ENCODE measurements at places on chromosomes 4 and X. TPM values are rescaled to one million over a fixed set of nuclear protein-coding genes. Genes with fewer than 3 reads are reported as not detected.

DNA sequence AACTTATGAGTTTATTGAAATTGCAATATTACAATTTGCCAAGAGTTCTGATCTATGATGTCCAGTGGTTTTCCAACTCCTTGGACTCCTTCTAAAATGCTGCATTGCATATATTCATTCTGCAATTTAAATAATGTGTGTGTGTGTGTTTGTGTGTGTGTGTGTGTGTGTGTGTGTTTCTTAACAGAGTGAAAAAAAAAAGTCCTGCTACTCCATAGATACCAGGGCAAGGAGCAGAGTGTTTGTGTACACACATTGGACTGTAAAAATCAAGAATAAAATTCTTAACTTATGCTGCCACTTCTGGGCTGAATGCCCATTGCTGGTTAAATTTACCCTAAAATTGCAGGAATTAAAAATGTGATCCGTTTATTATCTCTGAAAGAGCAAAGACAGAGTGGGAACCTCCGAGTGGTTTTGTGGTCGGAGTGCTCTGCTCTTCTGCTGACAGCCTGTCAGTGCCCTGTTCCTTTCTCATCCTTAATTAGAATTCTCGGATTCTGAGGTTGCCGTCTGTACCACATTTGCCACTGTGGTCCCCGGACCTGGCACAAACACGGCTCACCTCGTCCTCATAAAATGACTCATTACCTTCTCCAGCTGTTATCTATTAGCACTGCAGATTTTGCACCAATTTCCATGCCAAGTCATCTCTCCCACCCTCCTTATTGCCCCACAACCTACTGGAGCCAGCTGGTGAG lies 355.5 kb downstream of the KCNIP4 start:
- no peak for DNase-seq

DNA sequence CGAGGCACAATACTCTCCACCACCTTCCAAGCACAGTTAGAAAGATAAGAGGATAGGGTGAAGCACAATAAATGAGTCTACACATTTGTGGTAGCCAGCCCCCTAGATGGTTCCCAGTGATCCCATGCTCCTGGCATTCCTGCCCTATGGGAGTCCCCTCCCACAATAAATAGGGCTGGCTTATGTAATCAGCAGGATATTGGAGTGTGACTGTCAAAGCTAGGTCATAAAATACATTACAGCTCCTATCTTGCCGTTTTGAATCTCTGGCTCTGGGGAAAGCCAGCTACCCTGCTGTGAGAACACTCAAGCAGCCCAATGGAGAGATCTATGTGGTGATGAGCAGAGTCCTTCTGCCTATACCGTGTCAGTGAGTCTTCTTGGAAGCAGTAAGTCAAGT lies 198.7 kb upstream of the NOCT start:
- DNase-seq = no peak

Gene SLC26A1
- total RNA-seq = 0.26 TPM

Gene NAP1L2
- 2.1 TPM for total RNA-seq

DNA sequence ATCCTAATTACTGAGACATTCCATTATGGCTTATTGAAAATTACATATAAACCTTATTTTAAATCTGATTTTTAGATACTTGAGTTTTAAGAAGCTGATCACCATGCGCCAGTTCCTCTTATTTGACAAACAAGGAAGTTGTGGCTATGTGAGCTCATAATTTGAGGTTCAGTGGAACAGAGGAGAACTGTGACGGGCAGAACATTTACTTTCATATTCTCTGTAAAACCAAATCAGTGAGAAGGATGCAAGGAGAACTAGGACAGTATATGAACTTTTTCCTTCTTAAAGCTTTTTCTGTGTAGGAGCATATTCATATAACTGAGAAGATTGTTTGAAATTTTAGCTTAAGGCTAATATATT lies 25.3 kb downstream of the STIM2 start:
- DNase-seq = peak; percentile 87

- no peak for DNase-seq
These were observed 790 bp downstream of the CLGN start for GRCh38 chr4:140426610-140427105.

DNA sequence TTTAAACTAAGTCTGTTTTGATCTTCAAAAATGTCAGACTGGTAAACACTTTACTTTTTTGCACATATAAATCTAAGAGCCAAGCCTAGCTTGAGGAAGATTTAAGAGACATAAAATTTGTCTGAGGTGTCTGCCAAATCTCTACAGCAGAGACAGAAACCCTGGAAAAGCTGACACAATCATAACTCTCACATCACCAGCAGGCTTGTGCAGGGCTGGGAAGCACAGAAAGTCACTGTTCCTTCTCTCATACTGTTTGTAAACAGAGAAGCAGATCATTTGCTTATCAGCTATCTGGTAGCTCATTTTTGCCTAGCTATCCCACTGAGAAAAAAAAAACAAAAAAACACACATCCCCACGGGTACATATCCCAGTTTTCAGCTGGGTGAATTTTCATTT lies 7.0 kb downstream of the ENOX2 start:
- no peak for DNase-seq

DNA sequence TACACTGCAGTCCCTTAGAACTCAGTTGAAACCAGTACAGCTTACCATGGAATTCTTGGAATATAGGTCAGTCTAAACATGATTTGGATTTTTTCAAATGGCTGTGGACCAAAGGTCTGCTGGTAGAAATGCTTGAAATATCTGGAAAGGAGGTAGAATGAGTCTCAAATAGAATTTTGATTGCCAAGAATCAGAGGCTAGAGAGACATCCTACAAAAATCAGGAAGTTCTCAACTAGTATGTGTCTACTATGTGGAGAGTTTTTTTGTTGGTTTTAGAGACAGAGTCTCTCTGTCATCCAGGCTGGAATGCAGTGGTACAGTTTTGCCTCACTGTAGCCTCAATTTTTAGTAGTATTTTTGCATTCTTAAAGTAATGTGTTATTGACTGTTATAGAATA lies 53.6 kb downstream of the PAQR3 start:
- no peak for DNase-seq

DNA sequence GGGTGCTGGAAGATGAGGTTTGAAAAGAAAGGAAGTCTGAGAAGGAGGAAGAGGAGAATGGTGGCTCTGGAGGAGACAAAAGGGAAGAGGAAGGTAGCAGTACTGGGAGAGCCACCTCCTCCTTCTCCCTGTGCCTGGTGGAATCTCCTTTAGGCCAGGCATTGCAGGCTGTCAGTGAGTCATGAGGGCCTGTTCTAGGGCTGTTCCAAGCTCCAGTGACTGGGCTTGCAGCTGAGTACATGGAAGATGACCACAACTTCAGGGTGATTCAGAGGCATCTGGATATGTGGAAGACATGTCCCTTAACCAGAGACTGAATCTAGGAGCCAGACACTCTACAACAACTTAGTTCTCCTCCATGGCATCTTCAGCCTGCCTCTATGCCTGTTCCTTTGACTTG lies 107.8 kb downstream of the EFNB1 start:
- DNase-seq = no peak

DNA sequence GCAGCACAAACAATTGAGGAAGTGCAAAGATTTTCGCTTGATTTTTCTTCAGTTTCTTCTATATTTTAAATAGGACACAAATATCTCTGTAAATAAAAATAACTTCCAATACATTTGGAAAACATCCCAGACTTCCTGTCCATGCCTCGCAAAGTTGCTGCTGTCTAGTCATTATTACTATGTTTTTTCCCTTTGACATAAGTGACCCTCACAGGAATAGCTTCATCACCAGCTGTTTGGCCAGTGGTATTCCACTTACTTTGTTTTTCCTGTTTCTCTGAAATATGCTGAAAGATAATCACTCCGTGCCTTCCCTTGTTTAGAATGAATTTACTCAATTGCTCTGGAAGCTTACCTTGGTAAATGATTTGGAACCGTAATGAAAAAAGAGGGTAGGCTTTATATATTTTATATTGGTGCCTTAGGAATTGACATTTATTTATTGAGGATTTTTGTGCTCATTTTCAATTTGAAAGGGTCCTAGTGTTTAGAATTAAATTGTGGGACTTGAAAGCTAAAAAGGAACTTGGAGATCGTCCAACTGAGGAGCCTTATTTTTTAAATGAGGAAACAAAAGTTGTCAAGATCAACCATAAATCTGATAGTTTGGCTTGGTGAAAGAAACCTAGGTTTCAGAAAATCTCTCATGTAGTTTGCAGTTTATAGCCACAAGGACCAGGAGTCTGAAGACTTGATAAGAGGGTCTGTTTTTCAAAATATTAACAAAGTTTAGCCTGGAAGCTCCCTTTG lies 65.6 kb downstream of the CDKL5 start:
- no peak for DNase-seq

DNA sequence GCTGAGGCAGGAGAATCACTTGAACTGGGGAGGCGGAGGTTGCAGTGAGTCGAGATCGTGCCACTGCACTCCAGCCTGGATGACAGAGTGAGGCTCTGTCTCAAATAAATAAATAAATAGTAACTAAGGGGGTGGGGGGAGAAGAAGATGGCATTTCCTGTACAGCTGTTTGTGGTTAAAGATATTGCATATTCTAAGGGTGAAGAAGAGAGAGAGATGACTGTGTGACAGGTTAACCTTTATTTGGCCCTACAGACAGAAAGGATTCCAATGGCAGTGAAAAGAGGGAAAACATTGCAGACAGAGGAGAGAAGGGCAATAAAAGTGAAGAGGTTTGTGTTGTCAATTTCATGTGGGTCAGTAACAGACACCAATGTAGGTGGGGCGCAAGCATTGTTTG lies 9.4 kb downstream of the TASL start:
- DNase-seq = no peak

DNA sequence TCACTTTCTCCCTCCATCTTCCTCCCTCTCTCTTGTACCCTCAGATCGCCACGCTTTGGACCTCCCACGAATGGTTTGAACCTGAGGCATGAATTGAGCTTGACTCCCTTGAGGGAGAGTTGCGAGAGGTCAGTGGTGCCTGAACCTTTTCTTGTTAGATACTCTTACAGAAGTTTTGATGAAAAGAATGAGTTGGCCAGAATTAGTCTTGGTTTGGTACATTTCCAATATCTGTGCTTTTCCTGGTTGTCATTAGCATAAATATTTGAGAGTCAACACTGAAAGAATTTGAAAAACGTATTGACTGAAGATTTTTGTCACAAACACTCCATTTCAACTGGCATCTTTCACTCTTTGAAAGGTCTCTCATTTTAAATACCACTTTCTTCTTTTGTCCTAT lies 510.6 kb upstream of the DIPK2B start:
- DNase-seq = no peak

GRCh38 chrX:152912106-152912505 lies 14.2 kb downstream of the ZNF185 start:
- no peak for DNase-seq

Gene AMTN
- total RNA-seq = not detected

DNA sequence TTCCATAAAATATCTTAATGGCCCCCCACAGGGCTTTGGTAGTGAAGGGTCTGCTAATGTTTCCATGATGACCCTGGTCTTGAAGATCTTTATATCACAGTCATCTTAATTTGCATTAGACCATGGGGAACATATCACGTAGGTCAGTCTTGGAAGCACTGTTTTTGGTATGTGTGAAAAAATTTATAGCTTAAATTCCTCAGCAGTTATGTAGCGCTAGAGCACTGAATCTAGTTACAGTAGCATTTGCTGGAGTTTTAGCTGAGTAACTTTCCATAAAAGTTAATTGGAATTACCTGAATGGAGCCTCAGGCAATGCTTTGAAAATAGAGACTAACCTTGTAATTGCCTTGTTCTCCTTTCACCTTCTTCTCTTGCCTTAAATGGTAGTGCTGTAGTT lies 648.8 kb downstream of the IQCM start:
- DNase-seq = no peak

Gene CDS1
- total RNA-seq = not detected

GRCh38 chr4:89889289-89889688 lies 5.4 kb upstream of the MMRN1 start:
- no peak for DNase-seq

GRCh38 chr4:7371210-7371941 lies 63.4 kb downstream of the PSAPL1 start:
- DNase-seq = no peak

- DNase-seq = no peak
These were observed 212.8 kb downstream of the MAB21L2 start for GRCh38 chr4:150794706-150795105.

Gene ADH6
- not detected for total RNA-seq

GRCh38 chr4:155973639-155974475 lies 20.2 kb upstream of the CTSO start:
- DNase-seq = no peak

GRCh38 chr4:113673450-113673849 lies 88.1 kb downstream of the CAMK2D start:
- DNase-seq = peak; percentile 71

DNA sequence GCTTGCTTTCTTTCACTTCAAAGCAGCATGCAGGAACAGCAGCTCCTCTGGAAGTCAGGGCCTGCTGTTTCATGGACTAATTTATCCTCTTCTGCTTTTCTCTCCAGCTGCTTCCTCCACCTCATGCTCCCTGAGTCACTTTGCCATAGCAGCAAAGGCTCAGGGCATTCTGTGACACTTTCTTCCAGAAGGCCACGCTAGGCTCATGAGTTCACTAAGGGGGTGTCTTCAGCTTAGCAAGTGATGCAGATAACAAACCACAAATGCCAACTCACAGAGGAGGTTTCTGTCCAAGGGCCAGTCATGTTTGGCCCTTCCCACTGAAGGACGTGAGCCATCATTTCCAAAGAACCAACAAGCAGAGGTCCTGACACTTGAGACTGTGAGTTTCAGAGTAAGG lies 200.2 kb downstream of the ADGRA3 start:
- DNase-seq = no peak

DNA sequence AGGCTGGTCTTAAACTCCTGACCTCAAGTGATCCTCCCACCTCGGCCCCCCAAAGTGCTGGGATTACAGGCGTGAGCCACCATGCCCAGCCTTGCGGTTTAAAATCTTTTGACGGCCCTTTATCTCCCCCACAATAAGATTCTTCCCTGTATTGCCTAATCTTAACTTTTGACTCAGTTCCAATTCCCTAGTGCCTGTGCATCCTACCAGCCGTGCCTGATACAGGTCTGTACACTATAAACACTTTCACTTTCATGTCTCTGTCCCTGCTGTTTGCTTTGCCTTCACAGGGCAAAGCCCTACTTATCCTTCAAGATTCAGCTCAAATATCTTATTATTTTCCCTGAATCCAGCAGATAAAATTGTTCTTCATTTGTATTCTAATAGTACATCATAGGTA lies 74.6 kb downstream of the WDR44 start:
- peak; percentile 54 for DNase-seq

Gene PLK4
- total RNA-seq = 44.7 TPM

GRCh38 chrX:154719132-154719675 lies 31.7 kb downstream of the GAB3 start:
- peak; percentile 82 for DNase-seq

Gene NOX1
- total RNA-seq = not detected

GRCh38 chrX:20432746-20433387 lies 166.2 kb upstream of the RPS6KA3 start:
- DNase-seq = peak; percentile 59

DNA sequence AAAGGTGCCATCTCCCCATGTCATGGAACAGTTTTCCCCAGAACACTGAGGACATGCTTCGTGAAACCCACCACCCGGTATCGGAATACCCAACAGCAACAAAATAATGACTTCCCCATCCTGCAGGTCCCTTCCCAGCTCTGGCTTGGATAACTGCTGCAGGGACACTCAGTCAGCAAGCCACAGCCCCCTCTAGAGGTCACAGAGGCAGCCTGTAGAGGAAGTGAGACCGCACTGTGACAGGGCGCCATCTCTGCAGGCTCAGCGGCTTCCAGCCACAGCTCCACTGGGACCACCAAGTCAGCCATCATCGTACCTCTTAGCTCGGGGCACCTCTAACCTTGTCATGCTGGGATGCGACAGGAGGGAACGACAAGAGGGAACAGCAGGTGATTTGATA lies 315.9 kb downstream of the LDB2 start:
- no peak for DNase-seq
